Iris pigment epithelial cell (primary cell): ENCODE measurements at places on chromosomes 5 and 9.

- no peak for DNase-seq
Measured at GRCh38 chr9:105900123-105900522, 205.8 kb downstream of the TMEM38B start.

DNA sequence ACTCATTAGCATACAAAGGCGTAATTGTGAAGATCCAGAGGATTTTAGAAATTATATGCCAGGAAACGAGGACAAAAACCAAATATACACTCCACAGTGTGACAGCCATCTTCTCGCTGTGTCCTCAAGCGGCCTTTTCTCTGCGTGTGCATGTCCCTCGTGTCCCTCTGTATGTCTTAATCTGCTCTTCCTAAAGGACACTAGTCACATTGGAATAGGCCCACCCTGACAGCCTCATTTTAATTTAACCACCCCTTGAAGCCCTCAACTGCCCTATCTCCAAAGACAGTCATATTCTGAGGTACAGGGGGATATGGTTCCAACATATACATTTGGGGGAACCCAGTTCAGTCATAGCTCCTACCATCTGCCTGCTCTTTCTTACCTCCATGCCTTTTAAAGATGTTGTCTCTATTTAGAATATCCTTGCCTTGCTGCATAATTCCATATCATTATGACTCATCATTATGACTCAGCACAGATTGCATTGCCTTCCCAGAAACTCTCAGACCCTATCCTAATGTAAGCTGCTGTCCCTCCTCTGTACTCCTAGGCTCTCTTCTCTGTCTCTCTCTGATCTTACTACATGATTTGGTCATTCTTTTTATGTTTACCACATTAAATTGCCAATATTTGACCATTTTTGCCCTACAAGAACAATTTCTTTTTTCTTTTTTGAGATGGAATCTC lies 210.9 kb downstream of the AOPEP start:
- DNase-seq: peak; percentile 92

DNA sequence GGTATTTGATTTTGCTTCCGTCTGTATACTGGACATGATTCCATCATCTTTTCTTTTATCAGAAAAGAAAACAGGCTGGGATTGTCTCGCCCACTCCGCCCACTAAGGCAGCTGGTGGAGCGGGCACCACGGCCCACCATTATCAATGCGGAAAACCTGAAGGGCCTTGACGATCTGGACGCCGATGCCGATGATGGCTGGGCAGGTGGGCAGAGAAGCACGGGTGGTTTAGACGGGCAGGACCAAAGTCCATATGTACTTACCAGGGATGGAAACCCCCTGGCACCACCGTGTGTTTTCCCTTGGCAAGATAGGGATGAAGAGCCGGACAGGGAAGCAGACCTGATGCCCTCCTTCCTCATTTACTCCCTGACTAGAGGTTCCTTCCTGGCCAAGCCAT lies 53.7 kb downstream of the PRRC2B start:
- DNase-seq: no peak

DNA sequence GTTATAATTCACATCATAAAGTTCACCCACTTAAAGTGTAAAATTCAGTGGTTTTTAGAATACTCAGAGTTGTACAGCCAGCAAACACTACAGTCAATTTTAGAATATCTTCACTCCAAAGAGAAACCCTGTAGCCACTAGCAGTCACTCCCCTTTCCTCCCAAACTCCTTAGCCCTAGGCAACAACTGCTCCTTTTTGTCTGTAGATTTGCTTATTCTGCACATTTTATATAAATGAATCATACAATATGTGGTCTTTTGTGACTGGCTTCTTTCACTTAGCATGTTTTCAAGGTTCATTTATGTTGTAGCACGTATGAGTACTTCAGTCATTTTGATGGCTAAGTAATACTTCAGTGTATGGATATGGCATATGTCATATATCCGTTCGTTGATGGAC lies 38.7 kb downstream of the TGFBR1 start:
- peak; percentile 10 for DNase-seq

GRCh38 chr5:142833517-142834449 lies 63.6 kb downstream of the ARHGAP26 start:
- no peak for DNase-seq

DNA sequence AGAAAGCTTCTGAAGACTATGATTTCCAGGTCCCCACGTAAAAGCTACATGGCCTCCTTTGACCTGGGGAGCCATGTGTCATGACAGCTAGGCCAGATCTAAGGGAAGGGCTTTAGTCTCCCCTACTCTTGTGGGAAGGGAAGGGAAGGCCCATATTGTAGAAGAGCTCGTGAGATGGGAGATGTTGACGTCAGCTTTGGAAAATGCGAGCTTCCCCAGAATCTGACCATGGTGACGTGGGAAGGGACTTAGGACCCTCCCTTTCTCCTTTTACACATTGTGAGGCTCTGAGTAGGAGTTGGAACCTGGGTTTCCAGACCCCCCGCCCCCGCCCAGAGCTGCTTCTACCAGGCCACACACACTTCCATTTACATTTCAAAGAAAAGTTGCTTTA lies 165.5 kb downstream of the SYK start:
- no peak for DNase-seq

GRCh38 chr5:73983644-73984043 lies 357.6 kb downstream of the ARHGEF28 start:
- DNase-seq: no peak

DNA sequence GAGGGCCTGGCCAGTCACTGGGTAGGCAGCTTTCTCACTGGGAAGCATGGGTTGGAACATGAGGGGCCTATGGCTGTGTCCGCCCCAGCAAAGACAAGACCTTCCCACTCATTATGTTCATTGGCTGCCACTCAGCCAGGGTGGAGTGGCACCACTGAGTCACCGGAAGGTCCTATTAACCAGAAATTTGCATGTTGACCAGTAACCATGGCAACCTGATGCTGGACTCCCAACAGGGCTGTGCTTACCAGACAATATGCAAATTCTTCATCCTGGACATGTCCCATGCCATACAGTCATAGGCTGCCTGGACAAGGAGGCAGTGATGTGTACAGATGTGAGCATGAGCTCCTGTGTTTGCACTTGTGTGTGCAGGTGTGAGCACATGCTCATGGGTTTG lies 66.7 kb downstream of the PSD2 start:
- peak; percentile 14 for DNase-seq

DNA sequence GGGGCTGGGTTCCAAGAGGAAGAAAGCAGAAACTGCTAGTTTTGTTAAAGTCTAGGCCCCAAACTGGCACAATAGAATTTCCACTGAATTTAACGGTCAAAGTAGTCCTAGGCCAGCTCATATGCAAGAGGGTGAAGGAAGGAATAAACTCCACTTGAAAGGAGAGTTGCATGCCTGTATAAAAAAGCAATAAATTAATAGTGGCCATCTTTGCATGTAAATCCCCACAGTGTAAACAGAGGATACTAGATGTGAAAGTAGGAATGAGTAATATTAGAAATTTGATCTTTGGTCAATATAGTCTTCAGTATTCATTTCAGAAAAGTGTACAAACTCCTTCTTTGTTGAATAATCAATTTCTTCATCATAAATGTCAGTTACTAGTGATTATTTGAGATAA lies 403.1 kb downstream of the TMEM232 start:
- no peak for DNase-seq

- no peak for DNase-seq
Measured at GRCh38 chr5:154756009-154756867, 1.1 kb downstream of the LARP1 start.

DNA sequence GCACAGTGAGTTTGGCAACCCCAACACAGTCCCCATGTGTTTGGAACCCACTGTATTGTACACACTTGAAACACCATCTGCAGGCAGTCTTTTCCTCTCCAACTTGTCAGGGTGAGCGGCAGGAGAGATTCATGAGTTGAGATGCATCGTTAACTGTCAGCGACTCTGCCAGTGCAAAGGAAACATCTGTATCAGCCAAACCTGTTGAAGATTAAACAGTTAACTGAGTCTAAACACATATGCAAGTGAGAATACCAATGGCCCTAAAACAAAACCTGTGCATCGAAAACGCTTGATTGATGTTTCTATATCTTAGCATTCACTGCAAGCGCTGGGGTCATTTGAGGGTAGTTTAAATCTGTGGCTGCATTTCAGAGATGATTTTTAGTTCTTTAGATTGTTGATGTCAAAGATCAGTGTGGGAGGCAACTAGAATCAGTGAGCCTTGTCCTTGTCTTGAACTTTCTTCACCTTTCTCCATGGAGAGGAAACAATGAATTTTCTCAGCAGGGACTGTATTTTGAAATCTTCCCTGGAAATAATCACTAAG lies 41.3 kb upstream of the PAM start:
- no peak for DNase-seq

- DNase-seq: no peak
Measured at GRCh38 chr5:416636-416960, 26.4 kb upstream of the EXOC3 start.

GRCh38 chr5:65776441-65777141 lies 54.6 kb downstream of the NLN start:
- DNase-seq: peak; percentile 74

DNA sequence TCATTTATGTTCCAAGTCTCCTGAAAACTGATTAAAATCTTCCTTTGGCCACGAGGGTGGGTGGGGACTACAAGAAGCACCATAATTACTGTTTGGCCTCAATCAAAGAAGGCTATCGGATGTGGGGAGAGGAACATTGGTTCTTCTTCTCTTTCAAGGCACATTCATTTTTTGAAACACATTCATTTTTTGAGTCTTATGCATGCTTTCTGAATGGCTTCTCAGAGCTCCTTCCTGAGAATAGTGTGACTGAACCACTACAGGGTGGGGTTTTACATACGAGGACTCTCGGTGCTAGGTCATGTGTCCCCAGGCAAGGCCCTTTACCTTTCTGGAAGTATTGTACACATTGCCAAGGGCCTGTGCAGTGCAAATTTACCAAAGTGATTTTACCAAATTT lies 7.0 kb upstream of the GRIA1 start:
- DNase-seq: no peak

DNA sequence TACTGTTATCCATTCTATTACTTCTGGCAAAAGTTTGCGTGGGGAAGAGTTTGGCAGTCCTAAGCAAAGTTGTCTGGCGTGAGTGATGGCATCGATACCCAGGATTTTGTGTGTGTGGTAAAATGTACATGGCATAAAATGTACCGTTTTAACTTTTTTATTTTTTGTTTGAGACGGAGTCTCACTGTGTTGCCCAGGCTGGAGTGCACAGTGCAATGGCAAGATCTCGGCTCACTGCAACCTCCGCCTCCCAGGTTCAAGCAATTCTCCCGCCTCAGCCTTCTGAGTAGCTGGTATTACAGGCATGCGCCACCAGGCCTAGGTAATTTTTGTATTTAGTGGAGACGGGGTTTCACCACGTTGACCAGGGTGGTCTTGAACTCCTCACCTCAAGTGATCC lies 55.4 kb upstream of the TJP2 start:
- DNase-seq: no peak
